ENCODE measurements at places on chromosomes 3 and 15.

DNA sequence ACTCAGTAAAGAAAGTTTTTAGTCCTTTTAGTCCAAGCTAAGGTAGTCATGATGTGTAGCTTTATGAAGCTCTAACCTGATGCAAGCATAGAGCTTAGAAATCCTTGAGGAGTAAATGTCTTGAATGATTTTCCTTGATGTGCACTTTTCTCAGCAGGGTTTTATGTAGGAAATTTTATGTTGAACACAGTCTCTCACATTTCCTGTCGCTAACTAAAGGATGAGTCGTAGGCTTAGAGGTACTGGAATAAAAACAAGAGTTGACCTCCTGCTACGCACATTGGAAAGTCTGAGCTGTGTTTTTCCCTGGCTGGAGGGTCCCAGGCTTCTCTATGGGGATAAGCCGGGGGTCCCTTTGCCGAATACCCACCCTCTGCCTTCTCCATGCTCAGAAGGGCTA is 34.7 kb upstream of the ZPLD1 start:
- no peak for DNase-seq

DNA sequence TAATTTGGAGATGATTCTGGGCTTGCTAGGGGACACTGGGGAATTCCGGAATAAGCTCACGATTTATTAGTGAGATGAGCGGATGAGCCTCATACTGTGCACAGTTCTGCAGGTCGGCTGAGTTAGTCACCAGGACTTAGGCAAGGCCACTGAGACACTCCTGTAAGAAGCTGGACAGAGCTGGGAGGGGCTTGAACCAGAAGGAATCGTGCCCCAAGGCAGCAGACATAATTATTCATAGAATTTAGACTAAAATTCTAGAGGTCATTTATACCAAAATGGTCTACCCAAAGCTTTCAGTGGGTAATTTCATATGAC is 121.4 kb downstream of the VGLL4 start:
- DNase-seq = no peak

- no peak for DNase-seq
These were observed 378.2 kb upstream of the ALCAM start for GRCh38 chr3:104988496-104988895.

DNA sequence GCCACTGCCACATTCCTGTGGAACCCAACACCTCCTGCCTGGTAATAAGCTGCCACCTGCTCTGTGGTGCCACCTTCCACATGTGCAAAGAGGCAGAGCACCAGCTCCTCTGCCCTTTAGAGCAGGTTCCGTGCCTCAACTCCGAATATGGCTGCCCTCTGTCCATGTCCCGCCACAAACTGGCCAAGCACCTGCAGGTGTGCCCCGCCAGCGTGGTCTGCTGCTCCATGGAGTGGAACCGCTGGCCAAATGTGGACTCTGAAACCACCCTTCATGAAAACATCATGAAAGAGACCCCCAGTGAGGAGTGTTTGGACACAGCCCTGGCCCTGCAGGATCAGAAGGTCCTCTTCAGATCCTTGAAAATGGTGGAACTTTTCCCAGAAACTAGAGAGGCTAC is 28.3 kb downstream of the FBXO40 start:
- DNase-seq = no peak

GRCh38 chr3:52289747-52290595 is 2.3 kb downstream of the GLYCTK start:
- no peak for DNase-seq

DNA sequence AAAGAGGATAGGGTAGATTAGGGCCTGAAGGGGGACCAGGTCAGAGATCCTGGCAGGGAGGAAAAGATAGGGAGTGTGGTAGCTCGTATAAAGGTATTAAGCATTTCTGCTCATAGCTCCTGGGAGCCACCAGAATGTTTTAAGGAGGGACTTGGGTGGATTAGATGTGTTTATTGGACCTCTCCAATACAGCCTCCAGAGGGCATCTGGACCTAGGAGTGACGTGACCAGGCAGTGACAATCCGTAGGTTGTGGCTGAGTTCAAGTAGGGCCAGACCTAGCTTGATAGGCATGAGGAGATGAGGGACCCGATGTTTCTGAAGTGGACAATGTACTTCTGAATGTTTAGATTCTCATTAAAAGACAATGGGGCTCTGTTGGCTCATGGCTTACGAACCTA is 435.2 kb downstream of the MCTP2 start:
- DNase-seq = no peak

- no peak for DNase-seq
These were observed 75.2 kb downstream of the BOC start for GRCh38 chr3:113286524-113286923.
